ENCODE measurements at places on chromosomes 16 and 17. TPM values are rescaled to one million over a fixed set of nuclear protein-coding genes. Genes with fewer than 3 reads are reported as not detected.

The RHBDL3 gene
- total RNA-seq: 8.9 TPM

The MYH13 gene
- total RNA-seq: not detected

The PERCC1 gene
- not detected for total RNA-seq

The GCGR gene
- 0.99 TPM for total RNA-seq

The TBC1D3I gene
- not detected for total RNA-seq

The TNFSF12 gene
- 5.6 TPM for total RNA-seq

The CA5A gene
- total RNA-seq: 0.55 TPM

The KRTAP1-1 gene
- total RNA-seq: not detected

Data from spinal cord (tissue), 10 donors.